Spleen (tissue), 13 donors: ENCODE measurements at places on chromosomes 11 and 22. TPM values are rescaled to one million over a fixed set of nuclear protein-coding genes. Genes with fewer than 3 reads are reported as not detected.

The VPS51 gene
- total RNA-seq, result 103 TPM

The DGCR2 gene
- total RNA-seq, result 49.1 TPM

DNA sequence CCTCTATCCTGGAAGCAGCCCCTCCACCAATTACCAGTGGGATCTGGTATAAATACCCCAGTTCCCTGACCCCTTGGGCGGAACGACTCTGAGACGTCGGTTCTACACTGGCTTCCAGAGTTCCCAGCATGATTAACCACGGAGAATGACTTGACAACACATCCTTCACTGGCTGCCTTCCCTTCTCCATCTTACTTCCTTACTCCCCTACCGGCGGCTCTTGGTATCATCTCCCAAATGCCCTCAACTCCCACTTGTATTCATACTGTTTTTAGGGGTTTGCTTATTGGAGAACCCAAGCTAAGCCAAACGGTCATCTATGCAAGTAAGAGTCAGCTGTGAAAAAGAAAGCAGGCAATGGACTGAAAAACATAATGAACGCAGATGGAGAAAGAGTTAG lies 56.1 kb downstream of the APOL3 start:
- DNase-seq, result no peak

- no peak for DNase-seq
These were observed 28.1 kb upstream of the SLC5A12 start for GRCh38 chr11:26749927-26750326.

GRCh38 chr22:35230839-35231584 lies 26.3 kb upstream of the HMGXB4 start:
- DNase-seq, result no peak

DNA sequence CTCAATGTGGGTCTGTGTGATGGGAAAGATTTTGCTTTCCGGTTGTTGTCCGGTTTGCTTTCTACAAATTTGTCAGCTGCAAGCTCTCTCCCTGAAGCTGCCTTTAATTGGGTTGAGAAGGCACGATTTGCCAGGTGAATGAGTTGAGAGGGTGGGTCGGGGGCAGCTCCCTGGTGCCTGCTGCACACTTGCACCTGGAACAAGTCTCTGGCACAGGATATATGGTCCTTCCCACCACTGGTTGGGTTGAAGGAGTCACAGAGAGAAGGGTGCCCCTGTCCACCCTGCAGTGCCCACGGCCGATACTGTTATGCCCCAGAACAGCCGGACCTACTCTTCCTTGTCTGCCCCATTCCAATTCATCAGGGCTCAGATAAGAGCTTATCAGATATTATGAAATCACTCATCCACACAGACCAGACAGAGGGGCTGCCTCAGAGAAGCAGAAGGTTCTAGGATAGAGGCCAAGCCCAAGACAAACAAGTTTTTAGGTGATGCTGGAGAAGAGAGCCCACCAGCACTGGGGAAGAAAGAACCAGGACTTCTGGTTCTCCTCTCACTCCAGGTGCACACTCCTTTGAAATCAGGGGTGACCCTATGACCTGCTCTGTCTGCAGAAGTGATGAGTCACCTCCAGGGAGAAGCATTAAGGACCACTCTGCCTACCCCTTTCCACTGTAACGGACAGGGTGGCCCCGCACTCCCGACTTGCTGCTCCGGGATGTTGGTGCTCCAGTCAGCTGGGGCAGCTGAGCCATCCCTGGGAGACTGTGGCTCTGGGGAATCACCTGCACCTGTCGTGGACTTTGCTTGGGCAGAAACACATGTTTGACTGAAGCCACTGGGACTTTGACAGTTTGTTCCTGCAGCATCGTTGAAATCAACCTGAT lies 45.3 kb downstream of the RTL6 start:
- peak; percentile 51 for DNase-seq

DNA sequence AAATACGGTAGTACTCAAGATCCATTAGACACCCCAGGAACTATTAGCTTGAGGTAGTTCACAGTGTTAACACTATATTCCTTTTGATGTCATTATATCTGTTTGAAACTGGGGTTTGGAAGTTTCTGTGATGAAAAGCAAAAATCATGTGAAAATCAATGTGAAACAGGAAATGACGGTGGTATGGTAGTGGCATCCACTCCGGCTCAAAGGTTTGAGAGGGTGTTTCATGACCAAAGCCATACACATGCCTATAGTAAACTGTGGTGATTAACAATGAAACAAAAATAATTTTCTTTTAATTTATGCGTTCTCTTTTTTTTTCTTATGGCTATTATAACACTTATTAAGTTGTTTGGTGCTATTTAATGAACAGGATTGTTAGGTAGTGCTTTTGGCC lies 10.9 kb downstream of the RAB38 start:
- DNase-seq, result no peak

DNA sequence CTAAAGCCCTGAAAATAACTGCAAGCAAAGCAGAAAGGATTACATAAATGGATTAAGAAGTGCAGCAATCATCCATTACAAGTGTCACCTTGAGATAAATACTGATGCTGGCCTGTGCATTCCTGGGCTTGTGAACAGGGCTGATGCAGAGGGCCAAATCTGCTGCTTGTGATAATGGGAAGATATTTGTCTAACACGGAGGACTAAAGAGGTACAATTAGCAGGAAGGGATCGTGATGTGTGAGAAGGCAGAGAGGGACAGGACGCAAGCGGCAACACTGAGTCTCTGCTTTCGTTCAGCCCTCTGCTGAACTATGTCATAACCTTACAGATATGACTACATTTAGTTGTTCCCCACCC lies 107.7 kb upstream of the DDI1 start:
- DNase-seq, result no peak

- no peak for DNase-seq
These were observed 124.4 kb downstream of the SPATA19 start for GRCh38 chr11:133720951-133721350.

DNA sequence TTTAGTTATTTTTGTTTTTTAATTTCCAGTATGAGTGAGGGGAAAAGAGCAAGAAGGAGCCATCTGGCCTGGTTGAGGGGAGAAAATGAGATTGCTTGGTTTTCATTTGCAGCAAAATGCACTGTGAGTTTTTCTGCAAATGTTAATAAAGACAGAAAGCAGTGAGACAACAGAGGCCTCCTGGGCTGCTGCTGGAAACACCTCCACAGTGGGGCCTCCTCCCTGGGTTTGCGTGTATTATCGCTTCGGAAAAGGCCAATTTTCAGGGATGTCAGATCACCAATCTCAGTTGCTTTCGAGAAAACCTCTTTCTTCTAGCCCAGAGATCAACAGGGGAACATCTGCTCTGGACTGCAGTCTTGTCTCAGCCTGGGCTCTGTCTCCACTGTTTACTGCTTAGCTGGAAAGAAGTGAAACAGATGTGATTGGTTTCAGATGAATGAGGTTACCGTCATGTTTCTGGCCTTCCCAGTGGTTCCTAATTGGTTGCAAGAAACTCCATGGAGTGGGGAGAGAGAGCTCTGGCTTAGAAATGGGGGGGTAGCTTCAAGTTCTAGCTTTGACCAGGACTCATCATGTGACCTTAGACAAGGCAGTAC lies 17.3 kb downstream of the TSPAN18 start:
- DNase-seq, result no peak

- DNase-seq, result no peak
These were observed 37.3 kb downstream of the C11orf58 start for GRCh38 chr11:16775614-16776283.

GRCh38 chr11:109762546-109762945 lies 330.6 kb upstream of the ZC3H12C start:
- DNase-seq, result no peak

GRCh38 chr22:30212996-30213441 lies 33.5 kb downstream of the LIF start:
- DNase-seq, result peak; percentile 74
